Testis (tissue), 5 donors: ENCODE measurements at places on chromosomes 2 and 18. TPM values are rescaled to one million over a fixed set of nuclear protein-coding genes. Genes with fewer than 3 reads are reported as not detected.

GAL3ST2 gene
- total RNA-seq: 2.8 TPM

GRCh38 chr18:32259553-32259952, 69.7 kb downstream of the MEP1B start:
- DNase-seq: no peak

DNA sequence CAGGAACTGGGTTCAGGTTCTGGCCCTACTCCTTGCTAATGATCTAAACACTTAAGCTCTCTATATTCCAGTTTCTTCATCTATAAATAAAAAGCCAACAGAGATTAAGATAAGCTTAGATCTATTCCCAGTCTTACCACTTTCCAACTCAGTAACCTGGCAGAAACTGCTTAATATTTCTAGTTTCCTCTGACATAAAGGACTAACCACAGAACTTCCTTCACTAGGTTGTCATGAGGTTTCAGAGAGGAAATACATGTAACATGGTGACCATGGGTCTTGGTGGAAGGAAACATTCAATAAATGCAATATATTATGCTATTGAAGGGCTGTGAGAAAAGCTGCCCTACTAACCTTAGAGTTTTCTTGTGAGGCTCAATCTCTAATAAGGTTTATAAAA, 114.4 kb upstream of the PDE1A start:
- DNase-seq: no peak

GRCh38 chr18:60038731-60039130, 138.9 kb downstream of the PMAIP1 start:
- DNase-seq: no peak

- no peak for DNase-seq
Observed at GRCh38 chr2:11904029-11904428, 157.6 kb downstream of the LPIN1 start.

ERMN gene
- 1.1 TPM for total RNA-seq
